Sigmoid colon (tissue), 7 donors: ENCODE measurements at places on chromosomes 12 and 14. TPM values are rescaled to one million over a fixed set of nuclear protein-coding genes. Genes with fewer than 3 reads are reported as not detected.

FITM1 gene
- 0.33 TPM for total RNA-seq

TEDC1 gene
- total RNA-seq = 0.28 TPM

CMKLR1 gene
- total RNA-seq = 14.8 TPM

CD27 gene
- total RNA-seq = 0.81 TPM

ZNF891 gene
- 6.1 TPM for total RNA-seq

SLC25A21 gene
- total RNA-seq = 1.5 TPM

GPRC5D gene
- total RNA-seq = not detected

HHIPL1 gene
- total RNA-seq = 4.3 TPM

TMEM233 gene
- total RNA-seq = not detected

DNA sequence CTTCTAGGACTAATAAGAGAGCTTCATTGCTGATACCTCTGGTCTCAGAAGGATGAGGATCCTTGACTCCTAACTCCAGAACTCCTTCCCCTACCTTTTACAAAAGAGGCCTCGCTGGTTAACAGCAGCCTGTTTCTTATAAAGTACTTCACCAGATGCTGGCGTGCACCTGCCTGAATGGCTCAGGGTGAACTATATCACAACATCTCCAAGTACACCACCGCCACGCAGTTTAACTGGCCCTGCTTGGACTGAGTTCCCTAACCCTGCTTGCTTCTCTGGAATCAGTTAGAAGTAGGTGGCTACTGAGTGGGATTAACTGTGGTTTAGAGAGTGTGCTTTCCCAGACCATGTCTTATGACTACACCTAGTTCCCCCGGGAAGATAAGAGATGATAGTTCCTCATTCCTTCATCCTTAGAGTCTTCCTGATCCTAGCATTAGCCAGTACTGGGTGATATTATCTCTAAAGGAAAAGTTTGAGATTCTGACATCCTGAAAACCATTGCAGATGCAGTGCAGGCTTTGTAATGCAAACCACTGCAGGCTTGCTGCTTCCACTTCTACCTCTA lies 3.0 kb downstream of the FOXJ2 start:
- DNase-seq = no peak

- DNase-seq = no peak
Observed at GRCh38 chr12:15322164-15323061, at the start of gene PTPRO. TSS of gene PTPRO (plus strand) at chr12:15322508.

GRCh38 chr14:52856139-52856538 lies 64.7 kb upstream of the GNPNAT1 start:
- DNase-seq = no peak

DNA sequence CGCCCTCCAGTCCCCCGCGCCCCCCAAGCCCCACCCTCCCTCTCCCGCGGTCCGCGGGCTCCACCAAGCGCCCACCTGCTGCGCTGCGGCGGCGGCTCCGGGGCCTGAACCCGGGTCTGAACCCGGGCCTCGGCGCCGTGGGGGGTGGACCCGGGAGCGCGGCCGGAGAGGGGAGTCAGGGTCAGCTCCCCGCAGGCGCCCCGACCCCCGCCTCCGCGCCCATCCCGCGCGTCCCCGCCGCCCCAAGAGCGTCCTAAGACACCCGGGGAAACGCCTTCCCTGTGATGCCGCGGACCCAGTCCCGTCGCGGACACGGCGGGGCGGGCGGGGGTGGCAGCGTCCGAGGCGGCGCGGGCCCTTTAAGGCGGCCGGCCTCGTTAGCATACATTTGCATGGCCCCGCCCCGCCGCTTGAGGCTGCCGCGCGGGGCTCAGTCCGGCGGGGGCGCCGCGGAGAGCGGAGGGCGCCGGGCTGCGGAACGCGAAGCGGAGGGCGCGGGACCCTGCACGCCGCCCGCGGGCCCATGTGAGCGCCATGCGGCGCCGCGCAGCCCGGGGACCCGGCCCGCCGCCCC lies at the start of gene MMP17:
Gene MMP17 (plus strand): TSS at position 433 of the 574 bp plus-strand sequence. CDS start 102 bp downstream, at position 535.
- DNase-seq = peak; percentile 74

DNA sequence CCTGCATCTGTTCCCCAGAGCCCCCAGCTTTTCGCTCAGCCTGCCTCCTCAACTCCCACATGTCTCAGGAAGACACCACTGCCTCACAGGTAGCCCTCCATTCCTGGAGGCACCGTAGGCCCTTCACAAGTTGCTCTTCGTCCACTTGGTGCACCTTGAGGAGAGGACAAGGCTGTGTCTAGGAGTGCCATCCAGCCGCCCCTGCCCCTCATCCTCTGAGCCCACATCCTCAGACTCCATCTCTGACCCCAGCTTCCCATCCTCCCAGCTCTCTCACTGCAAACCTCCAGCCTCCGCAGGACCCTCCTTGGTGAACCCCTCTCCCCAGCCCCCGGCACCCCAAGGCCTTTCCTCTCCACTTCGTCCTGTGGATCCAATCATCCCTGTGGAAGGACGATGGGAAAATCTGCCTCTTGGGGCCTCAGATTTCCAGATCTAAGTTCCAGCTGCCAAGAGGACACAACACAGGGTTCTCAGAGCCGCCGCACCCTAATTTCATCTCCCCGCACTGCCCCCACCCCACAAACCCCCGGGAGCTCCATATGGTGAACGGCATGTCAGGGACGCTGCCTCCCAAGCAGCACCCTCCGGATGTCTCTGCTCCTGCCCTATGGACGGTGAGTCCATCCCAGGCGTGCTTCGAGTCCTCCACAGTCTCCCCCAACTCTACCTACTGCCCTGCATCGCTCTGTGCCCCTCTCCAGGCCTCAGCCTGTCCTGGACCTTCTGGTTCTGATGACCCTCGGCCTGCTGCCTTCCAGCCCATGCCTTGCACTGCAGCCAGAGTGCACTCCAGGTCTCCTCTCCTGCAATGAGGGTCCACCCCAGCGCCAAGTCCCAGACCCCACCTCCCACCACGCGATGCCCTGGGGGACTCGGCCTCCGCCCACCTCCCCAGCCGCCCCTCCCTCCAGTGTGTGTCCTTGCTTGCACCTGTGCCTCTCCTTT lies 314.1 kb upstream of the DIO3 start:
- DNase-seq = no peak

- no peak for DNase-seq
Observed at GRCh38 chr12:16523951-16524331, 82.0 kb downstream of the LMO3 start.

DNA sequence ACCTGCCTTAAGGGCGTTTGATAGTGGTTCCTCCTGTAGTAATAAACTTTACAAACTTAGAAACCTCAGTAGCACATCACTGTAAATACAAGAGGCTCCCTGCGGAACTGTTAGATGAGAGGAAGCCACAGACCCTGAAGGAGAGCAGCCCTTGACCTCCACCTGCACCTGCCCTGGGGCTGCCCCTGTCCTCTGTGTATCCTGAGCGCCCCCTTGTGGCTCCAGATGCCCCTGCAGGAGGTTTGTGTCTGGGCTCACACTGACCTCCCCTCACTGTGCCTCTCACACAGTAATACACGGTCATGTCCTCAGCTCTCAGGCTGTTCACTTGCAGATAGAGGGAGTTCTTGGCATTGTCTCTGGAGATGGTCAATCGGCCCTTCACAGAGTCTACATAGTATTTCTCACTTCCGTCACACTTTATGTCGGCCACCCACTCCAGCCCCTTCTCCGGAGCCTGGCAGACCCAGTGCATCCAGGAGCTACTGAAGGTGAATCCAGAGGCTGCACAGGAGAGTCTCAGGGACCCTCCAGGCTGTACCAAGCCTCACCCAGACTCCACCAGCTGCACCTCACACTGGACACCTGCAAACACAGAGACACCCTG lies 1059.8 kb downstream of the TMEM121 start:
- no peak for DNase-seq

GRCh38 chr14:79332504-79333197 lies 878.7 kb downstream of the DIO2 start:
- DNase-seq = no peak

- no peak for DNase-seq
Observed at GRCh38 chr14:22409006-22409405, 180.0 kb downstream of the DAD1 start.

GRCh38 chr12:116303929-116304328 lies 26.4 kb upstream of the MED13L start:
- DNase-seq = peak; percentile 76

DNA sequence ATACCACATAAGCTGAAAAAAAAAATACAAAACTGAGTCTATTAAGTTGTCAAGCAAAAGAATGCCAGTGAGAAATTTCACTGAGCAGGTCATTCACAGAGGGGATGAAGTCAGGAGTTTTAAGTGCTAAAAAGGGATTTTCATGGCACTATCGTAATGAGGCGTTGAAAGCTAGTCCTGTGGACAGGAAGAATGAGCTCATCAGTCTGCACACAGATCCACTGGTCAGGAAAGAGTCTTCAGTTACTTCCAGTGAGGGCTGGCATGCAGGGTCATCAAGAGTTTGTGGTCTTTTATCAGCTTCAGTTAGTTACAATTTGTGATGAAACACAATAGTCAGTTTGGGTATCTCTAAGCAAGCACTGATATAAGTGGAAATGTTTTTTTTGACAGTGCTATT lies 88.1 kb upstream of the WSCD2 start:
- no peak for DNase-seq

GRCh38 chr12:4440187-4440941 lies 5.3 kb downstream of the FGF6 start:
- no peak for DNase-seq

DNA sequence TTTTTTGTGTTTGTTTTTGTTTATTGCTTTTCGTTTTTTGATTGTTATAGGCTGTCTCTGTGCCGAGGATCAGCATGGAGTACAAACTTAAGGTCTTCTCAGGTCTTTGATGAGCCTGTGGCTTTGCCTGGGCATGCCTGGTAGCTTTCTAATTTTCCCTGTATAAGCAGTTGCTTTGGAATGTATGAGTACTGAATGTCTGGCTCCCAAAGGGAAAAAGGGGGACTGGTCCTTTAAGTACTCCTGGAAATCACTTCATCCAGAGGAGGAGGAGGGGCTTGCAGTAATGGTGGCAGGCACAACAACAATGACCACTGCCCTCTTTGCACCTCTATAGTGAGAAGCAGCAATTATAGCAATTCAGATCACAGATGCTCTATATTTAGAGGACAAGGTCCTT lies 67.6 kb upstream of the TTC7B start:
- DNase-seq = no peak

DNA sequence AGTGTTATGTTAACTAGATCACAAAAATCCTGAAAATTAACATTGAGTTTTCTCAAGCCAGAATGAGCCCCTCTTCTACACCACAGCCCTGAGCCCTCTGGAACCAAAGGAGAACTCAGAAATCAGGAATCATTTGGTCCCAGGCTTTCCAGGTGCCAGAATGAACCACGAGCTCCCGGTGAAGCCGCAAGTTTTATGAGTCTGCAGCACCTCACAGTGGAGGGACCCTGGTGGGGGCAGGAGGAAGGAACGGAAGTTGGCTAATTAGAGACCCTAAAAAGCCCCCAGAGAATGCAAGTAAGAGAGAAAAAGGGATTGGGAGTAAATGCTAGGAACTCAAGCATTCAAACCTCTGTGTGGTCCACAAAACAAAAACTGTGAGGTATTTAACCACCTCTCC lies 52.9 kb upstream of the BCL2L14 start:
- DNase-seq = no peak

- peak; percentile 90 for DNase-seq
Observed at GRCh38 chr14:99682809-99683618, 1.1 kb upstream of the CYP46A1 start.

- no peak for DNase-seq
Observed at GRCh38 chr12:49041881-49042484, 18.6 kb downstream of the KMT2D start.

- DNase-seq = no peak
Observed at GRCh38 chr14:72970824-72971434, 44.7 kb downstream of the DCAF4 start.

DNA sequence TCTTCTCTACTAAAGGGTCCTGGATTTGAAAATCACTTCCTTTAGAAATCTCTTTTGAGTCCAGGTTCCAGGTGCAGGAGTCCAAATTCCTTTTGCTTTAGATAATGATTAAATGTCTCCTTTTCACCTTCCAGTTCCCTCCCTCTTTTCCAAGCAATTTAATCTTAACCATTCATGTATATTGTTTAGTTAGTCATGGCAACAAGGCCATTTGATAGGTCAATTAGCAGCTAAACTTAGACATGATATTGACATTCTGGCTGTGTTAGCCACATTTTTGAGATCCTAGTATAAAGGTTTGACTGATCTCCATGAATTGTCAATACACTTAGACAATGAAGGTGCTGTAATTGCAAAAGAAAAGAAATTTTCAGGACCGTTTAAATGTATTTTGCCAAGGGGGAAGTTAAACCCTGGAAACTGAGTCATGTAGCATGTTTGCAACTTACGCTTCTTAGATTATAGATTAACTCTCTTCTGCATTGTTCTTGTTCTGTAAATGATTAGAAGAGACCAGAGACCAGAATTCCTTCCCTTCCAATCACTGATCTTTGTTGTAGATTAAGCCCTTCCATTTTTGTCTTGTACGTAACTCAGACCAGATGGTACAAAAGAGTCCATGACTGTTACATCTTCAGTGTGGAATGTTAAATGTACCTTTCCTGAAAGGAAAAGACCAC lies 12.4 kb upstream of the C12orf75 start:
- DNase-seq = no peak

DNA sequence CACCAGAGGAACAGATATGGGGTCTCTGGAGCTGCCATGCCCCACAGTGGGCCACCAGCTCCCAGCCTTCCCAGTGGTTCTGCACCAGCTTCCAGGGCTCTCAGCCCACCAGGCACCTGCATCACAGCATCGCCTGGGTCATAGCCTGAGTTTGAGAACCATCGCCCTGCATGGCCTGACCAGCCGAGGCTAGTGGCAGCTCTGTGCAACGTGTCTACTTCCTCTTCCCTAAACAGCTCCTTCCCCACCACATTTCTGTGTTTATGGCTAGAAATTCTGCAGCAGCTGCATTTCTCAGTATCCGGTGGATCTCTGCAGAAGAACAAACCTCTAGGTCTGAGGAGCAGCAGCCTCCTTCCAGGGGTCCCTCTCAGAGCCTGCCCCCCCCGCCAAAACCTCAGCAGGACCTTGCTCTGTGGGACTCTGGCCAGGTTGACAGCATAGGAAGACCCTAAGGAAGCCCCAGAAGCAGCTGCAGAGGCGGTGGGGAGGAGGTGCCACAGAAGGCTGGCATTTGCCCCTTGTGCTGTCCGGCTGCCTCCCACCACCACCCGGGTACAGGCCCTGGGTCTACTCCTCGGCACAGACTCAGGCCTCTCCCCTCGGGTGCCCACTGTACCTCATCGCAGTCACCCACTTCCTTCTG lies 47.7 kb downstream of the PSMA6 start:
- DNase-seq = peak; percentile 67

- DNase-seq = peak; percentile 59
Observed at GRCh38 chr14:102911541-102911951, 10.9 kb upstream of the AMN start.
